Kidney glomerular epithelial cell (primary cell): ENCODE measurements at places on chromosomes 3 and 15.

DNA sequence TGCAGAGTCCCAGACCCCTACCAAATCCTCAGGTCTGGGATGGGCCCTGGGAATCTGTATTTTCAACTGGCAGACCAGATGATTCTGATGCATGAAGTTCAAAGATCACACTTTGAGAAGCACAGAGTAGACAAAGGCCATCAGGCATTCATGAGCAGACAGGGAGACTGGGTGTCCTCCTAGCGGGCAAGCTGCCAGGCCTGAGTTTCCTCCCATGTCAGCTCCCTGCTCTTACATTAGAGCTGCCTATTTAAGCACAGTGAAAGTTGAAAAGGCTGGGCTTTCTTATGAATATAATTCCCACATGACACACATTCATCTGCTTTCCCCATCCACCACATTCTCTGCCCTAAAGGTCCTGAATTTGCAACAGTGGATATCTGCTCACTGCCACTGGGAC, 14.0 kb downstream of the CAPN3 start:
- DNase-seq = no peak

DNA sequence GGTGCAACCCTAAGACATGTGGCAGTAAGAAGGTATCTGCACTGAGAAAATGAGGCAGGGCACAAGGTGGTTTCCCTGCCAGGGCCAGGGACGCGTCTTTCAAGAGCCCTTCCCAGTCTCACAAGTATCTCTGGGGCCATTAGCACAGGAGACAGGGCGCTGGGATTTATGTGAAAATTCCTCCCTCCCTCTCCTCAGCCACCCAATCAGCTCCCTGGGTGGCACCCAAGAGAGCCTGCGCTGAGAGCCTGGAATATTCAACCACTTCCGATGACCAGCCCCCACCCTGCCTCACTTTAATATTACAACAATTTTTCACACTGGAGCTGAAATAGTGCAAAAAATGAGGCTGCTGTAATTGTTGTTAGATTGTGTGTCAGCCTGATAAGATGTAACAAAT, 26.1 kb downstream of the SEC61A1 start:
- DNase-seq = no peak

DNA sequence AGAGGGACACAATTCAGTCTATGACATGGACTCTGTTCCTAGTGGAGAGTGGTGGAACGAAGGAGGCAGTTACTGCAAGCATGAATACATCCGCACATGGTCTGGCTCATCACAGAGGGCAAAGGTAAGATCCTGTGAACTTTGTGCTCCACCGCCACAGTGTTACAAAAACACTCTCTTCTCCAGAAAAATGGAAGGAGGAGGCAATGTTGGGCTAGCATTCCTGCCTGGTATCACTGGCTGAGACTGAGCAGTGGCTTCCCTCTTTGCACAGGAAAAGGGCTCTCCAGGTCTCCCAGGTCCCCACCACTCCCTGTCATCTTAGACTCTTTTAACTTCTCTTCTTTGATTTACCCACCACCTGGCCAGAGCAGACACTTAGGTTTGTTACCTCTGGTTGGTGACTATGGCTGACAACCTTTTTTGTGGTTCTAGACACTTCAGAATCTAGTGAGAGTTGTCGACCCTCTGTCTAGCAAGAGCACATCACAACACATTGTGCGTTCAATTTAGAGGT, 1.5 kb upstream of the EEFSEC start:
- DNase-seq = no peak

GRCh38 chr3:171375666-171376595, 84.3 kb downstream of the TNIK start:
- DNase-seq = peak; percentile 27

GRCh38 chr15:59540654-59541053, 70.9 kb upstream of the GCNT3 start:
- DNase-seq = no peak

- DNase-seq = no peak
Measured at GRCh38 chr15:59373215-59373614, 544 bp upstream of the MYO1E start.

GRCh38 chr15:28219116-28219515, 102.9 kb downstream of the HERC2 start:
- no peak for DNase-seq

DNA sequence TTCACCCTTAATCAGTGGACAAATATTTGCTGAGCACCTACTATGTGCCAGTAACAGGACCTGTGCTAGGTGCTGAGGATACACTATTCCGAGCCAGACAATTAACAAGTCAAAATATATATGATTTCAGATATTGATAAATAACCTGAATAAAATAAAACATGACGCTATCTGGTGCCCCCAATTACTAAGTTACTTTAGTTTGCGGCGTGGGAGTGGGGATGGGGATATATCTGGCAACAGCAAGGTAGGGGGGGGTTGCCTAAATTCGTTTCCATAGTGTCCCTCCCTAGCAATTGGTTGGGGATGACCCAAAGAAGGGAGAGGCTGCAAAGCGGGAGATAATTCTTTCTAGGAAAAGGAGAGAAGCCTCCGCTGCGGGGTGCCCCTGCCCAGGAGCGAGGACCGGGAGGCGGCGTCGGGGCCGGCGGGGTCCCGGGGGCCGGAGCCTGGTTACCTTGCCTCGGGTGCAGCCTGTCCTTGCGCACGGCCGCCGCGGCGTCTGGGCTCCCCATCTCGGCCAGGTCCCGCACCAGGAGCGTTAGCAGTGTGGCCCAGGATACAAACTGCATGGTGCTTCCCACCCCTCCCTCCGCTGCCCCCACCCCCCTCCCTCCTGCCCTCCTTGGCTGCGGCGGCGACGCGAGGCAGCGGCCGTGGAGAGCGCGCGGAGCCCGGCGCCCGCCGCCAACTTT, 567 bp downstream of the ADAMTS9 start:
- DNase-seq = no peak

DNA sequence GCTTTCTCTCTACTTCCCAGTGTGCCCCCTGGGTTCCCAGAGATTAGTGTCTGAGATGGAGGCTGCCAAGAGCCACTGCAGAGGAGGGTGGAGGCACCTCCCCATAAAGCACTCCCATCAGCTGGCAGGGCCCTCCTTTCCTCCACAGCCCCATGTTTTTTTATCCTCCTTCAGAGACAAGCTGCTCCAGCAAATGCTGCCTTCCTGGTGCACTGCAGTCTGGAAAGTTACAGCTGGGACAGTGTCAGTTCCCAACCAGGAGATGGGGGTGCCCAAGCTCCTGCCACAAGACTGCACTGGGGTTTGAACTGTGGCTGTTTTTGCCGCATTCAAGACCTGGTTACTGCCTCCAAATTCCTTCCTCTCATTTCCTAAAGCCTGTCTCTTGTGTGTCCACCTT, 206.1 kb downstream of the CADPS start:
- DNase-seq = no peak

GRCh38 chr3:42028474-42028873, 62.7 kb upstream of the TRAK1 start:
- DNase-seq = no peak

DNA sequence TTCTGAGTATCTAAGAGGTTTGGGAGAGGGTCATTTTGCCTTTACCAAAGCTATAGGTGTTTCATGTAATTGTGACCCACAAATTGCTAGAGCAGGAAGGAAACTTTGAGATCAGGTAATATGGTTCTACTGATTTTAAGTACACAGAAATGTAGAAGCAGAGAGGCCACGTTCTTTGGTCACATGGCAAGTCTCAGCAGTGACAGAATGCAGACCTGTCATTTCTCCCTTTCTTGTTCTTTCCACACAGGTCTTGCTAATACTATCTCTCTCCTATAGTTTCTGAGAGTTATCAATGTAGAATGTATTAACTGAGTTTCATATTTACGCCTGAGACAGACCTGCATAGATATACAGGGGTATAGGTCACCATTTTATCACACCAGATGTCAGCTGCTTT, 10.9 kb upstream of the RTP1 start:
- no peak for DNase-seq

GRCh38 chr3:107429320-107430181, 52.3 kb downstream of the CCDC54 start:
- peak; percentile 71 for DNase-seq

DNA sequence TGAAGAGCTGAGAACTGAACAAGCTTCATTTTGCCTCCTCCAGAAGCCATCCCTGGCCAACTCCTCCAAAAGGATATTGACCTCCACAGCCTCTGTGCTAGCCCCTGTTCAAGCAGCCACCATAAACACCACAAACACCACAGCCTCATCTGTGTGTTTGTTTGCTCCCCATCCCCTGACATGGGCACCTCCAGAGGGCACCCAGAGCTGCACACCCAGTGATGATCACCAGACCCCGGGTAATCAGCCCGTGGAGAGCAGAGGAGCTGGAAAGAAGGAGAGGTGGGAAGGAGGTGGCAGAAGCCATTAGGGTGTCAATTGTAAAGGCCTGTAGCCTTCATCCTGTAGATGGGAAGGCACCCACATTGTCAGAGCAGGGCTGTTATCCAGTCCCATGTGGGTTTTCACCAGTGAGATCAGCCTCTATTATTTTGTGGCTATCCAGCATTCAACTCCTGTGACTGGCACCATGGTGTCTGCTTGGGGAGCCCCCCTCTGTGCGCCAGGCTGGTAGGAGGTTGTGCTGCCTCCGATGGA, 6.8 kb upstream of the WNT7A start:
- DNase-seq = no peak

- DNase-seq = no peak
Measured at GRCh38 chr3:166531730-166532129, 694.5 kb upstream of the BCHE start.

GRCh38 chr15:74425630-74426029, 8.1 kb downstream of the SEMA7A start:
- DNase-seq = peak; percentile 19

GRCh38 chr3:63351159-63352007, 73.3 kb downstream of the SYNPR start:
- peak; percentile 50 for DNase-seq

- no peak for DNase-seq
Measured at GRCh38 chr3:39098473-39099000, 8.9 kb downstream of the GORASP1 start.

- DNase-seq = no peak
Measured at GRCh38 chr3:13841826-13842225, 38.0 kb downstream of the WNT7A start.

DNA sequence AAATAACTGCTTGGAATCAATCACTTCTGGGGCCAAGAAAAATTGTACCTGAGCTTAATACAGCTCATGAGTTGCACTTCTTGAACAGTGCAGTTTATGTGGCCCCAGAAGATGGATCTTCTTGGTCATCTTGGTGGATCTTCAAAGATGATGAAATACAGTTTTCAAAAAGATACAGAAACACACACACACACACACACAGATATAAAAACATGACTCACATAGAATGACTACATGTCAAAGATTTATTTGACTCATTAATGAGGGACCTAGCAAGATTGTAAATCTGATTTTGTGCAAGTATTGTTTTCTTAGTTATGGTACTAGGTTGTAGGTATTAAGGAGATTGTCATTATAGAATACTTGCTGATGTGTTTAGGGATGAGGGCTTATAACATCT, 32.6 kb downstream of the PDCD6IP start:
- DNase-seq = no peak

DNA sequence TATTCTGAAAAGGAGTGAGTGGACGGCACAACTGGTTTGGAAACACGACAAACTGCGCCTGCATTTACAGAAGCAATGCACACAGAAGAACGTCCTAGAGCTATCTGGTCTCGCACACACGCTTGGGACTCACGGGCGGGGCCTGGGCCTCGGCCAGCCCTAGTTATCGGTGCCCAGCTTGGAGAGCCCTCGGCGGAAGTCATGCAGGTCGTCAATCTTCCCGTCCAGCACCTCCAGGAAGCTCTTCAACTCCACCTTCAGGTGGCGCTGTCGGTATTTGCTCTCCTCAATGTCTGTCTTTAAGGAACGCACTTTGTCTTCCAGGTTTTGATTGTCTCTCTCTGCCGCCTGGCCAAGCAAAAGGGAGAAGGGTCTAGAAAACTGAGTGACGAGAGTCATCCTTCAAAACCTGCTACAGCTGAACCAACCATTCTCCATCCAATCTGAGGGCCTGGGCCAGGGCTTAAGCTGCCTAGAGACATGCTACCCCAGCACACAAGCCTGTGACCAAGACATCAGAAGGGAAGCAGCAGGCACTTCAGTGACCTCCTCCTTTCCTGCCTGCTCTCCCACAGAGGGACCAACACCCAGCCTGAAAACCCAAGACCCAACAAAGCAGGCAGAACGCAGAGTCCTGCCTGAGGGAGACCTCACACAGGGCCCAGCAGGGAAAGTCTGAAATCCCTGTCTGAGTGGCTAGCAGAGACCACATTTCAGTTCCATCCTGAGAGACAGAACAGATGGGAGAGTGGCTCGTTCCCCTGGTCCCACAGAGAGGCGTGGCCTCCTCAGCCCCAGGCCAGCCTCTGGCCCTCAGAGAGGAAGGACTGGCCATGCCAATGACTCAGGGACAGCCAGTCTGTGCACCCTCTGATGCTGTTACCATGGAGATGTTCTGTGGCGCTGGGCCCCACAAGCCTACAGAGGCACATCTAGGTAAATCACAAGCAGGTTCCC, 40.4 kb downstream of the WHAMM start:
- DNase-seq = peak; percentile 73

DNA sequence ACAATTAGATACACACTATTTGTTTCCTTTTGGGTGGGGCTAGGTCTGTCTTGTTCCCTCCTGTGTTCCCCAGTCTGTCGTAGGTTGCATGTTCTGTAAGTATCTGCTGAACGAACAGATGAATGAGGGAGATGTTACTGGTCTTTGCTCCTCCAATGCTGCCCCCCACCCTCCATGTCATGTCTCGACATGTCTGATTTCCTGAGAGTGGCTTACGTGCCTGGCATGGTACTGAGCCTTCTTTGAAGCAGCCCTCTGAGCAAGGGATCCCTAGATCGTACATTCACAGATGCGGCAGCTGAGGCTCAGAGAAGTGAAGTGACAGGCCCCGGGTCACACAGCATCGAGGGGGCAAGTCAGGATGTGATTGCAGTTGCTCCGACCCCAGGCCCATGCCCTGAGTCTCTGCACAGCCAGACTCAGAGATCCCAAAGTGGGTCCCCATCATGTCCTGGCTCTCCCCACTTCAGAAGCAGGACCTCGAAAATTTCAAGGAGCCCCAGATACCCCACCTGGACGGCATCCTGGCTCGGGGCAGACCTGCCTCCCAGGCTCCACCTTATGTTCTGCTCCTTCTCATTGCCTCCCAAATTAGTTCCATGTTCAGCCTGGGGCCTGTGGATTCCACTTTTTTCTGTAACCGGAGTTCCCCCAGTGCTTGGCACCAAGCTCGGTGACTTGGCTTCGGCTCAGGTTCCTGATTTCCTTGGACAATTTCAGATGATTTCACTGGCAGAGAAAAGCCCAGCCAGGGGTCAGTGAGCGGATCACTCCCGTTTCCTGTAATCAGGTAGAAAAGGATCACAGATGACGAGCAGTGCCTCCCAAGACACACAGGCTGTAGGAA, 24.7 kb downstream of the GOLGA6L2 start:
- DNase-seq = peak; percentile 1

DNA sequence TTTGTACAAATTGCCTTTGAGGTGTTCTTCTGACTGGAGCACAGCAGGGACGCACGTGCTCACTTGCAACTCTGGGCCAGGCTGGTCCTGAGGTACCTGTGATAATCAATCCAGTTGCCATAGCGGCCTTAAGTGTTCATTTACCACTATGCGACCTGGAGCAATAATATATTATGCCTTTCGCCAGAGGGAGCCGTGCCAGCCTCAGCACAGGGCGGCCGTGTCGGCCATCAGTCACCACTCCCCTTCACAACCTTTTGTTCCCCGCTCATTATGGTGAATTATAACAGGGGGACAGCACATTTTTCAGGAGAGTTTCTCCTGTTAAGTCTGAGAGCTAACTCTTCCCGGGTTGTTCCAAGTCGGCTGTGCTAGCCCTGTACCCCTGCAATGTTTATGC, 289.7 kb downstream of the RORA start:
- no peak for DNase-seq

GRCh38 chr3:81436182-81436581, 325.3 kb downstream of the GBE1 start:
- no peak for DNase-seq

- no peak for DNase-seq
Measured at GRCh38 chr15:86201313-86202008, 121.8 kb downstream of the AGBL1 start.
